ENCODE measurements at places on chromosomes 11 and 22. TPM values are rescaled to one million over a fixed set of nuclear protein-coding genes. Genes with fewer than 3 reads are reported as not detected.

The MN1 gene
- 41.8 TPM for total RNA-seq

The MTFP1 gene
- 3.5 TPM for total RNA-seq

The SHISAL1 gene
- total RNA-seq, result 12.7 TPM

DNA sequence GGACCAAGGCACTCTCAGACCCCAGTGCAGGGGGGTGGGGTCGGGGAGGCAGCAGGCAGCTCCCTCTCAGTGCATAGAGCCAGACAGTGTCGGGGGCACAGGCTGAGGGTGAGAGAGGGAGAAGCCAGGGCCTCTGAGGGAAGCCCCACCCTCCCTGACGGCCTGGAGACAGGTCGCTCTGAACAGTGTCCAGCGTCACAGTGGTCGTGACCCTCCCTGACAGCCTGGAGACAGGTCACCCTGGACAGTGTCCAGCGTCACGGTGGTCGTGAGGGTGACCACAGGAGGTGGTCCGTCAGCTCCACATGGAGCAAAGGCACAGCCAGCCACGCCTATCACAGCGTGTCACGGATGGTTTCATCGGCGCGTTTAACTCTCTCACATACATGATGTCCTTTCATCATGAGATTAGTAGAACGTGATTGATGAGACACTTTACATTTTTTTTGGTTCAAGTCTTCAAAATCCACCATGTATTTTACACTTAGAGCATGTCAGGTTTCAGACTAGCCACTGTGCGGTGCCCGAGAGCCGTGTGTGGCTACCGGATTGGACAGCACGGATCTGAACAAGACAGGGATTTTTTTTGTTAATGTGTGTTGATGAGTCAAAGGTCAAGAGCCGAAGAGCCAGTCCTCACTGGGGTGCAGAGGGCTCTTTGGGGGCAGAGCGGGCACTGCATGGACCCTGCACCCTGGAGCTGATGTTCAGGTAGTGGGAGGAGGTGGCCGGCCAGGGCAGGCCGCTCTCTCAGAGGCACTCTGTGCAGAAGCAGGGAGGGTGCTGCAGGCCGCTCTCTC lies 23.9 kb upstream of the PANX2 start:
- DNase-seq, result peak; percentile 89

GRCh38 chr11:30128269-30128932 lies 102.4 kb upstream of the FSHB start:
- DNase-seq, result no peak
